Tongue (tissue), 3 donors: ENCODE measurements at places on chromosomes 1 and 21. TPM values are rescaled to one million over a fixed set of nuclear protein-coding genes. Genes with fewer than 3 reads are reported as not detected.

ZBTB18 gene
- 64.6 TPM for total RNA-seq

LORICRIN gene
- not detected for total RNA-seq

MTF2 gene
- 42.7 TPM for total RNA-seq

SYT14 gene
- 1.0 TPM for total RNA-seq

CACHD1 gene
- total RNA-seq = 12.8 TPM

TNNT2 gene
- 98.3 TPM for total RNA-seq

CAPN8 gene
- total RNA-seq = 0.62 TPM

MCM3AP gene
- 89.7 TPM for total RNA-seq

MYOG gene
- 256 TPM for total RNA-seq

USP21 gene
- 16.5 TPM for total RNA-seq

C1orf159 gene
- total RNA-seq = 3.8 TPM

VSIG8 gene
- total RNA-seq = not detected

NPHS2 gene
- not detected for total RNA-seq

FCGR2B gene
- total RNA-seq = 1.6 TPM

OR2L2 gene
- total RNA-seq = not detected

SOX13 gene
- total RNA-seq = 31.3 TPM

ESRRG gene
- 43.2 TPM for total RNA-seq

FNDC5 gene
- 125 TPM for total RNA-seq

RSPO1 gene
- total RNA-seq = 2.5 TPM

CSF3R gene
- total RNA-seq = 13.3 TPM

ARHGAP30 gene
- 3.0 TPM for total RNA-seq

PRKCZ gene
- total RNA-seq = 9.9 TPM

SPRR2B gene
- not detected for total RNA-seq

PLA2G2F gene
- not detected for total RNA-seq

PLEKHO1 gene
- 29.0 TPM for total RNA-seq

LCE1C gene
- not detected for total RNA-seq

CRNN gene
- 26.0 TPM for total RNA-seq

RYR2 gene
- total RNA-seq = 2.4 TPM

GPR153 gene
- 13.7 TPM for total RNA-seq

DDAH1 gene
- total RNA-seq = 43.8 TPM

F13B gene
- not detected for total RNA-seq

OVAAL gene
- not detected for total RNA-seq

NUAK2 gene
- 10.1 TPM for total RNA-seq

MAN1C1 gene
- total RNA-seq = 8.7 TPM

RAB42 gene
- total RNA-seq = 14.2 TPM

FOXO6 gene
- total RNA-seq = 16.2 TPM

RIMS3 gene
- total RNA-seq = 1.7 TPM
